ENCODE measurements at places on chromosomes 2 and 18.

GRCh38 chr2:131044075-131044756 is 49.0 kb downstream of the FAM168B start:
- no peak for DNase-seq

DNA sequence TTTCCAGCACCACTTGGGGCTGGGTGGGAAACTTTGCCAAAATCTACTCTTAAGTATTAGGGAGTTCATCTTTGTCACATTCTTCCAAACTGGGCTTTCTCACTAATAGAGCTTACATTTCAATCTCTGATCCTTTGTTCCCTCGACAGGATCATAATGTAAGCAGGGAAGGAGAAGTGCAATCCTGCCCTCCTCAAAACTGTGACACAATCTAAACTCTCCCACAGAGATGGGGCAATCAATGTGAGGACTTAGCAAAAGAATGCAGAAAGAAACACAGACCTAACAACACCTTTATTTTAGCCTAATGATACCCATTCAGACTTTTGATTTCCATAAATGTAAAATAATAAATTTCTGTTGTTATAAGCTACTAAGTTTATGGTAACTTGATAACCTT is 40.8 kb downstream of the DSEL start:
- no peak for DNase-seq

- DNase-seq, result no peak
These were observed 225.8 kb downstream of the PTGR3 start for GRCh38 chr18:74982946-74983635.

- peak; percentile 39 for DNase-seq
These were observed 707 bp downstream of the SALL3 start for GRCh38 chr18:78980279-78980771.

DNA sequence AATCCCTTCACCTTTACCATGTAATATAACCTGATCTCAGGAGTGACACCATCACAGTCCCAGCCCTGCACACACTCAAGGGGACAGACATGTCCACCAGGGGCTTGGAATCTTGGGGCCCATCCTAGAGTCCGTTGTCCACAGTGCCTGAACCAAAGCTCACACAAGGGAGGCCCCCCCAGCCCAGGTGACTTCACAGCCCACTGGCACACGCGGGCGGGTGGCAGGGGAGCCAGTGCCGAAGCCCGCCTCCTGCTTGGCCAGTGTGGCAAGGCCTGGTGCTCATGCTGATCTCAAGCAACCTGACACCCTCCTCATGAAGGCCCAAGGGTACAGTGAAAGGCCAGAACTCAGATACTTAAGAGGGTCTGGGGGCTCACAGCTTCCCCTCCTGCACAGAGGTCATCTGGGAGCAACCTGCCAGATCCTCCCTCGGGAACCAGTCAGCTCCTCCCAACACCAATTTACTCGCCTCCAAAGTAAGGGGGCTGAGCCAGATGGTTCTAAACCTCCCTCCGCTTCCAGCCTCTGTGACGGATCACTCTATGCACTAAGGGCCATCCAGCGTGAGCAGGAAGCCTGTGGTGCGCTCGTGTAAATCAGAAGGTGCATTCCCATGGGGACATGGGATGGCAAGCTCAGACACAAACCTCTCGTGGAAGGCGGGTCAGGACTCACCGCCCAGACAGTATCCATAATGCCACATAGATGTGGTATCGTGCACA is 3.2 kb upstream of the RAB17 start:
- no peak for DNase-seq

GRCh38 chr2:9236867-9237266 is 30.3 kb downstream of the ASAP2 start:
- no peak for DNase-seq

GRCh38 chr2:145751155-145751554 is 1231.2 kb upstream of the ZEB2 start:
- DNase-seq, result no peak

DNA sequence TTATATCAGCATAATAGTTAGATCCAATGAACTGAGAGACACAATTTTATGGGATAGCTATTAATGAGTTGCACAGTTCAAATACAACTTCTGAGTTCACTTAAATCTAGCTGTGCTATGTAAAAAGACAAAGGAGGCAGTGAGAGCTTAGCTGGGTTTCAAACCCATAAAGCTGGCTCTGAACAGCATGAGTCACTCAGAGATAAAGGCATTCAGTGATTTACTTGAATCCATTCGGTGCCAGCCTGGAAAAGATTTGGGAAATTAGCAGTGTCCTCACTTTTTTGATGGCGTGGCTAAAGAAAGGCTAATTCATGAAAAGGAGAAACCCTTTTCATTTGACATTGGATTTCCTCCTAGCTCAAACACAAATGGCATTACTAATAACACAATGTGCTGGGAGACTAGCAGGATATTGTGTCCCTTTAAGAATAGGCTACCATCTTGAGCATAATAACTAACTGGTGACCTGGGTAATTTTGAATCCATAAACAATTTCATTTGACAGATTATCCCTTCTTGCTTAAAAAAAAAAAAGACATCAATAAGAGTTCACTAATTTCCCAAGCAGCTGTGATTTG is 98.4 kb upstream of the NEUROD1 start:
- DNase-seq, result no peak

GRCh38 chr2:18066066-18066465 is 187.6 kb downstream of the KCNS3 start:
- no peak for DNase-seq

DNA sequence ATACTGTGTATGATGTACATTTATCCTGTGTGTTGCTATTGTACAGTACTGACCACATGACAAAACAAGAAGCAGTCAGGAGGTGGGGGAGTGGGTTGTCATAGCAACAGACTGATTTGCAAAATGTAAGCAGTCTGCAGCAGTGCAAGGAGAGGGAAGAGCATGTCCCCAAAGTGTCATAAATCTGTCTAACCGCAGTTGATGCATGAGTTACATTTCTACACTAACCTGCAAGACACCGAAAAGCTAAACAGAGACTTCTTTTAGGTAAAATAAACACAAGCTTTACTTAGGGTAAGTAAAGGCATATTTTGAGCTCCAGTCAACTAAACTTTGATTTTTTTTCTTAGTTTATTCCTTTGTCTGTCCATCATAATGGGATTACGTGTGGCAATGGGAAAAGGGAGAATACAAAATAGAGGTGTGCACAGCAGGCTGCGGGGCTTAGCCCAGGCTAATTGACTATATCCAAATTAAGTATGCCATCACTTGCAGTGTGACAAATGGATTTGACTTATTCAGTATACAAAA is 134.5 kb downstream of the MEIS1 start:
- DNase-seq, result peak; percentile 83

- DNase-seq, result no peak
These were observed 50.2 kb downstream of the WDFY1 start for GRCh38 chr2:223894968-223895367.

GRCh38 chr2:181140414-181140813 is 160.0 kb downstream of the UBE2E3 start:
- no peak for DNase-seq

GRCh38 chr2:176668912-176669311 is 399.7 kb downstream of the MTX2 start:
- no peak for DNase-seq

GRCh38 chr2:11498543-11499034 is 32.6 kb upstream of the E2F6 start:
- DNase-seq, result peak; percentile 72

GRCh38 chr2:152490686-152491455 is 155.9 kb downstream of the FMNL2 start:
- no peak for DNase-seq

DNA sequence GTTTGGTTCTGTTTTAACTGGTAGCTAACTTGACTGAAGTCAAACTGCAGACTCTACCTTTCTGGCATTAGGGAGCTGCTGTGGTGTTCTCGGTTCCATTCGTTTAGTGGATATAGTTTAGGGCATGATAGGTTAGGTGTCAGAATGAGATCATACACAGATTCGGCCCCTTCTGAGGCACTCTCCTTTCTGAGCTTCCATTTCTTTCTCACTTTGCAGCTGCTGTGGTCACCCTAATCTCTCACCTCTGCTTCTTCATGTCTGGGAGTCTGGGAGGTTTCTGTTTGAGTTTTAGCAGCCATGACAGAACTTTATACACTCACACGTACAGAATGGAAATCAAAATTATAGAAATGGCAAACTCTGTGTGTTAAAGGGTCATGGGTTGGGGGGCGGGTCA is 122.8 kb downstream of the ATP9B start:
- DNase-seq, result no peak

GRCh38 chr2:144547494-144547893 is 27.6 kb upstream of the ZEB2 start:
- DNase-seq, result no peak

GRCh38 chr18:22912835-22913234 is 20.3 kb upstream of the RBBP8 start:
- DNase-seq, result no peak

GRCh38 chr2:200356321-200356720 is 49.8 kb downstream of the SPATS2L start:
- DNase-seq, result no peak

GRCh38 chr2:17355608-17356329 is 162.5 kb downstream of the RAD51AP2 start:
- no peak for DNase-seq

GRCh38 chr2:39679805-39680204 is 14.1 kb downstream of the TMEM178A start:
- no peak for DNase-seq

GRCh38 chr18:54774981-54775665 is 53.2 kb upstream of the RAB27B start:
- DNase-seq, result peak; percentile 58

DNA sequence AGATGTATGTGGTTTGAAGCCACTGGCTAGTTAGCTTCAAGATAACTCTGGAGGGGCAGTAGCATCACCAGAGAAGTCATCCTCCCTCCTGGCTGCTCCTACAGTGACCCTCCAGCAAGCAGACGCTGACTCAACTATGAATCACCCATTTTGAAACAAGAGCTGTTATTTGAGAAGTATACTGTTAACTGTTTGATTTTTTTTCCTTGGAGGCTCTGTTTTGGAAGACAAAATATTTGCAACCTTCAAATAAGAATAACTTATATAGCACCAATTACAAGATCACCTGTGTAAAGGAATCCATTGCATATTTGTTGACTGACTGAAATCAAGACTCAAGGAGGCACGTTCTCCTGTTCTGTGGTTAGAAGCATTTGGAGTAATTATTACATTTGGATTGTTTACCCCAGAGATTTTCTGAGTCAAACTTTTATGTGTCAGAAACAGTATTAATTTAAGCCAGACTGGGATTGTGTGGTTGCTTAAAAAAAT is 313.8 kb downstream of the MTX2 start:
- DNase-seq, result no peak

- no peak for DNase-seq
These were observed 51.8 kb downstream of the HS1BP3 start for GRCh38 chr2:20599001-20599600.

DNA sequence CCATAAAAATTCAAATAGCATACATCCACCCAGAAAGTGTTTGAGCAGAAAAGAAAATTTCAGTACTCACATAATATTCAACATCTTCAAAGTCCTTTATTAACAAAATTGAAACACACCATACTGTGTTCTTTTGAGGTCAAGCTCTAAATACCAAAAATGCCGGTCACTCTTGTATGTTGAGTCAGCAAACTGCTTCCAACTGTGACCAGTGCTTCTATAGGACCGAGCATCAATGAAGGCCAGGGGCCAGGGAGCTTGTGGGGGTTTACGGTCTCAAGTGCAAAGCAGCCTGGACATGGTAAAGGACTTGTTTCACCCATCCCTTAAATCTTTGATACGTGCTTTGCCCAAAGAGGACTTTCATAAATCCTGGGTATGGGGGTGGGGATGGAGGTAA is 112.7 kb upstream of the REV1 start:
- no peak for DNase-seq

DNA sequence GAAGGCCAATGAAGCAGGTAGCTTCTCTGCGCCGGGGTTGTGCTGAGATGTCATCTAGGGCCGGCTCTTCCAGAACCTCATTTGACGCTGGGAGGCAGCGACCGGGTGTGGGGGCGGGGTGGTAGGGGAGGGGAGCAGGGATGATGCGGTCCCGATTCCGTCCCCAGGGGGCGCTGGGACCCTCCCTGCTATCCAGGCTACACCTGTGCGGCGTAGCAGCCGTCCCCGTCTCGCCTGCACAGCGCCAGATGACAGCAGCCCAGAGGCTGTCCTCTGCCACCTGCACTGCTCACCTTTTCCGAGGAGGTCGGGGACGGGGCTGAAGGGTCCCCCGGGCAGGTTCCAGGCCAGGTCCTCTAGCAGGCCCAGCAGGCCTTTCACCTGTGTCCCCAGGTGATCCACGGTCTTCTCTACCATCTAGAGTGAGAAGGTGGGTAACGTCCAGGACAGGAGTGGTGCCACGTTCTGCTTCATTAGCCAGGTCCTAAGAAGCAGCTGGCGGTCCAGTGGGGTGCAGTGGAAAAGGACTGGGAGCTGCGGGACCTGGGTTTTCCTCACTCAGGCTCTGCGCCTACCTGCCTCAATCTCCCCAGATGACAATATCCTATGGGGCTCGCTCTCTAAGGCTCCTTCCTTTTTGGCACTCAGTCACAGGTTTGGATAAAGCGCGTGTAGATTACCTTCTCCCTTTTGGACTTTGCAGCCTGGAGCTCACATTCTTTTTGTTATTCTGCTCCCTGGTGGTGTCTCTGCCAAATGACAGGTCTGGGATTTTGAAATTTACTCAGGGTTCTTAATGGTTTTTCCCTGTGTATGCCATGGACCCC is 56.0 kb upstream of the RAB6C start:
- peak; percentile 80 for DNase-seq

GRCh38 chr2:236824836-236825235 is 255.2 kb downstream of the ACKR3 start:
- no peak for DNase-seq

GRCh38 chr2:187915810-187916209 is 361.6 kb upstream of the TFPI start:
- DNase-seq, result no peak

DNA sequence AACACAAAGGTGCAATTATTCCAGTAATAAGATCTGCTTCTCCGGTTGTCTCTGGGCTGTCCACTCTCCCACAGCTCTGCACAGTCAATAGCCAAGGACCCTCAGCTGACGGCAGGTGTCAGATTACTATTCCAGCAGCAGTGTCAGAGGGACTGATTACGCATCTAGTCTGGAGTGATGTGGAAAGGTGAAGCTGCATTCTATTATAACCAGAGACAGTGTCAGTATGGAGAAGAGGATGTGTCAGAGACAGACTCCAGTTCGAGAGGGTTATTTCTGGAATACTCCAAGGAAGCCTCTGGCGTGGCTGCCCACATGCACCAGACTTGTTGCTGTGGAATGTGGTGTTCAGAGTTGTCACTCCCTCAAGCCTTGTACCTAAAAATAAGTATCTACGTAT is 163.6 kb upstream of the TMEM200C start:
- peak; percentile 18 for DNase-seq

GRCh38 chr2:168666339-168666738 is 136.1 kb upstream of the NOSTRIN start:
- no peak for DNase-seq

- DNase-seq, result no peak
These were observed 97.9 kb downstream of the MTCL1 start for GRCh38 chr18:8803063-8803795.

All from retina (tissue), 1 donor.